ENCODE measurements at places on chromosomes 2 and 18. TPM values are rescaled to one million over a fixed set of nuclear protein-coding genes. Genes with fewer than 3 reads are reported as not detected.
A peak's percentile ranks its signal among the peaks of the same experiment; 100 is the strongest.

GRCh38 chr2:19722531-19722971 is 179.2 kb downstream of the TTC32 start:
- no peak for DNase-seq

DNA sequence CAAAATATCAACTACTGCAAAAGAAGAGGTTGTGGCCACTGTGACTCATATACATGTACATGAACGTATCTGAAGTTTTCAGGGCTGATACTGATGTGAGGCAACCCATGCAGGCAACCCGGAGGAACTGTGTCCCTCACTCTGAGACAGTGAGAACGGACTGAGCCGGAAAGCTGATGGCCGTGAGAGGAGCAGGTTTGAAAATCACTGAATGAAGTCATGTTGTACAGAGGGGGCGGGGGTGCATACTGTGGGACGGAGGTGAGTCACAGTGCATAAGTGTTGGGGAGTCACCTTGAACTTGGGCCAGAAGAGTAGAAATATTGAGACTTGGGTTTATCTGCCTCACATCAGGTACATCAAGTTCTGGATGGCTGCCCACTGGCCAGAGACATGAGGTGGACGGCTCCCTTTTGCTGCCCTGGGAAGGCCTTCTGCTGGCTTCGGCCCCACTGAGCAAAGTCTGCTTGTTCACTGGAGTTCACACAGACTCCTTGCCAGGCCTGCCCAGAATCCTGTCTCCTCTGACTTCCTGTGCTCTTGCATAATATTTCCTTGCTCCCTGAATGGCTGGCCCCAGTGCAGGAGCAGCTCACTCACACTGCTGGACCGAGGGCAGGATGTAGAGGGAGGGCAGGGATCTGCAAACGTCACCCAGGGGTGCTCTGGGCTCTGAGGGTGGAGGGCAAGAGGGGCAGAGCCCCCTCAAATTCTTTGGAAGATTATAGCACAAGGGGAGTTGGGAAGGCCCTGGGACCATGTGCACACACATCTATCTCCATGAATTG is 18.1 kb downstream of the EPAS1 start:
- DNase-seq = no peak

GRCh38 chr2:216683846-216684245 is 11.5 kb downstream of the IGFBP5 start:
- DNase-seq = no peak

Gene SIX2
- total RNA-seq = not detected

- DNase-seq = no peak
These were observed 175.2 kb downstream of the METTL4 start for GRCh38 chr18:2396162-2396505.

DNA sequence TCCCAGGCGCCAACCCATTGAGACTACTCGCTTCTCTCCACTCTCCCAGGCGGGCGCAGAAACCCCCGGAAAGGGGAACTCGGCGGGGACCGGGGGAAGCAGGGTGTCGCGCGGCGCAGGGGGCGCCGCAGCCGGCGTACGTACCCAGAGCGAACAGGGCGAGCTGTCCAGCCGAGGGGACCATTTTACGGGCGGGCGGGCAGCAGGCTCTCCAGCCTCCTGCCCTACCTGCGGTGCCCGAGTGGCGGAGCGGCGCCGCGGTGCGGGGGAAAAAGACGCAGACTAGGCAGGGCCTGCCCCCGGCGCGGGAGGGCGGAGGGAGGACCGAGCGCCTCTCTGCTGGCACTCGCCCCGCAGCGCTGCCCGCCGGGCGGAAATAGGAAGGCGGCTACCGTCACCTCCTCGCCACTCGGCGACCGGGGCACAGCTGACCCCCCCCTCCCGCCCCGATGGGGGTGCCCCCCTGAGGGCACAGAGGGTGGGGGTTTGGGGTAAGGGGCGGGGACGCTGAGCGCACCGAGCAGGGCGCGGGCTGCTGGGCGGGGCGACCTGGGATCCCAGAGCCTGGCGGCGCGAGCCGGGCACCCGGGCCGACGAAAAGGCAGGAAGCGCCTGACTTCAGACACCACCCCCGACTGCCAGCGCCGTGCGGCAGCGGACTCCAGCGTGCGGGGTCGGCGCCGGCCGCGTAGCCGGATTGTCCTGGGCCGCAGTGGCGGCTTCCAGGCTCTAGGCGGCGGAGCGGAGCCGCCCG is at the start of gene TGFA:
Gene TGFA, minus strand, starts transcription at position 243 of the 754 bp plus-strand sequence. Its CDS starts 59 bp downstream, at position 184.
- peak; percentile 79 for DNase-seq

DNA sequence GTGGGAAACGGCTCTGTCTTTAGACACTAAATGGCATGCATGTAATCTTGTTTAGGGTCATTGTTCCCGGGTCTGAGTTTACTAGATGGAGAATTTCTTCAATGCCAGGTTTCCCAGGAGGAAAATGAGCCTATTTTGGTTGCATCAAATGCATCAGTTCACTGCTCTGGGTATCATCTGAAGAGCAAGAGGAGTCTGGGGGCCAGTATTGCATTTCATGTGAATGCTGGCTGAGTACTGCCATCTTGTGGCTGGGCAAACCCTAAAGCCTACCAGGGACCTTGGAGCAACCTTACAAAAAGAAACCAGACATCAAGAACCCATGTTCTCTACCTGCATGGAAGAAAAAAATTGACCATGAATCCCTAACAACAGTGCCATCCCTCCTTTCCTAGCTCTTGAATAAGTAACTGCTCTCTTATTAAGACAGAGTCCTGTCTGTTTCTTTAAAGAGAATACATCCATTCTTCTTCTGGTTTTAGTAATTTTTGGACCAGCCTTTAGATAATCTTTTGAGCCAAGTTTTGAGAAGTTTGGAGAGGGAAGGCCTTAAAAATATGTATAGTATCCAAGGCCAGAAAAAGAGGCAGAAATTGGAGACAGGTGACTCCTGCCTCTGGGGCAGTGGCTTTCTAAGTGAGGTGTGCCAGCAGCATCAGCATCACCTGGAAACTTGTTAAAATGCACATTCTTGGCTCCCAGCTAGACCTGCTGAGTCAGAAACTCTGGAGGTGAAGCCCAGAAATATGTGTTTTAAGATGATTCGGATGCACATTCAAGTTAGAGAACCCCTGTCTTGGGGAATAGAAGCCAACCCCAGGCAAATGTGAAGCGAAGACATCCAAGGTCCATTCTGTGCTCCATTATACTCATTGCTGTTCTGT is 261.0 kb upstream of the CXCR4 start:
- peak; percentile 54 for DNase-seq

- DNase-seq = no peak
These were observed 571.2 kb upstream of the TNP1 start for GRCh38 chr2:217430916-217431576.

DNA sequence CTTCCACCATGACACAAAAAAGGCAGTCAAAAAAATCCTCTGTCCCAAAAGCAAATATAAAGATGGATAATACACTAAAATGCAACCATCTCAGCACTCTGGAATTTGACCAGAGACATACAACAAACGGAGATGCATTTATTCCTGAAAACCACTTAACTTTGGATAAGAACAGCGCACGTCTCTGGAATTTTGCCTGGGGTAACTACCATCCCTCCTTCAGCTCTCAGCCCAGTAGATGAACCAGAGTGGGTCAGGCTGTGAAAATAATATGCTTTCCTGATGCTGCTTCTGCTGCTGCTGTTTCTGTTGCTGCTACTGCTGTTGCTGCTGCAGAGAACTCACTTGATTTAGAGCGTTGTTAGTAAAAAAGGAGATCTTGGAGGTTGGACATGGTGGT is 133.8 kb upstream of the ACVR2A start:
- DNase-seq = no peak

- DNase-seq = no peak
These were observed 41.6 kb downstream of the CREB1 start for GRCh38 chr2:207571370-207571769.

Gene ASIC4
- 0.12 TPM for total RNA-seq

- no peak for DNase-seq
These were observed 28.8 kb upstream of the INO80C start for GRCh38 chr18:35526495-35527059.

GRCh38 chr18:22667616-22668422 is 250.1 kb upstream of the CTAGE1 start:
- no peak for DNase-seq

GRCh38 chr2:118146315-118147283 is 58.3 kb downstream of the INSIG2 start:
- no peak for DNase-seq

Gene FOXD4L1
- total RNA-seq = not detected

DNA sequence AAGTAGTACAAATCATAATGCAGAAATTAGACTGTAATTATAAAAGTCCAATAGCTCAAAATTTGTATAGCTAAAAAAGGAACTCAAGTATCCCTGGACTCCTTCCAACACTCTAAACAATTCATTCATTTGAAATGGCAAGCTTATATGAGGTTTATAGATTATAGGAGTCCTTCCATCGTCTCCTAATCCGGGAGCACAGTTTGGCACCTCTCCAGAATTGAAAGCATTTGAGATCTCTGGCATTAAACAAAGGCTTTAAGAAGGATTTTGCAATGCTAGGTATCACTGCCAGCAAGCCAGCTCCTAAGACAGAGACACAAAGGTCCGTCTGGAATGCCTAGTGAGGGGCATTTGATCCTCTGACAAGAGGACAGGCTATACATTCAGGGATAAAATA is 90.9 kb downstream of the ACVR1 start:
- no peak for DNase-seq

DNA sequence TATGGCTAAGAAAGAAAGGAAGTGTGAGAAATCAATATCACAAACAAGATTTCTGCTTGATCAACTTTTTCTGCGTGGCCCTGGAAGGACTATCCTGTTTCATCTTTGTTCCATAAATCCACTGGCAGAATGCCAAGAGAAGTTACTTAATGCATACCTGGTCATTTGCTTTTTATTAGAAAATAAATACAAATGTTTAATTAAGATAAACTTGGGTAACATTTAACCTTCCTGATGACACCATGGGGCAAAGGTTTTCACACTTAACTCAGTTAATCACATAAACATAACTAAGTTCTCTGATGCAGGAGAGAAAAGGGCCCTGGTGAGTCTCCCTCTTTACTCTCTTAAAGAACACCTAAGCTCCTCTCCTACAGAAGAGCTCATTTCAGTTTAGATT is 203.3 kb downstream of the AFF3 start:
- no peak for DNase-seq

All from natural killer cell (primary cell).